ENCODE measurements at places on chromosomes 2 and 18. TPM values are rescaled to one million over a fixed set of nuclear protein-coding genes. Genes with fewer than 3 reads are reported as not detected.

GRCh38 chr2:29761278-29761677 is 160.1 kb downstream of the ALK start:
- no peak for DNase-seq
- no peaks in the 10 kb centered on the region for H3K4me1 ChIP-seq
- H3K27me3 ChIP-seq = no peaks in the 10 kb centered on the region
- no peak overlapping the region for H3K27ac ChIP-seq

DNA sequence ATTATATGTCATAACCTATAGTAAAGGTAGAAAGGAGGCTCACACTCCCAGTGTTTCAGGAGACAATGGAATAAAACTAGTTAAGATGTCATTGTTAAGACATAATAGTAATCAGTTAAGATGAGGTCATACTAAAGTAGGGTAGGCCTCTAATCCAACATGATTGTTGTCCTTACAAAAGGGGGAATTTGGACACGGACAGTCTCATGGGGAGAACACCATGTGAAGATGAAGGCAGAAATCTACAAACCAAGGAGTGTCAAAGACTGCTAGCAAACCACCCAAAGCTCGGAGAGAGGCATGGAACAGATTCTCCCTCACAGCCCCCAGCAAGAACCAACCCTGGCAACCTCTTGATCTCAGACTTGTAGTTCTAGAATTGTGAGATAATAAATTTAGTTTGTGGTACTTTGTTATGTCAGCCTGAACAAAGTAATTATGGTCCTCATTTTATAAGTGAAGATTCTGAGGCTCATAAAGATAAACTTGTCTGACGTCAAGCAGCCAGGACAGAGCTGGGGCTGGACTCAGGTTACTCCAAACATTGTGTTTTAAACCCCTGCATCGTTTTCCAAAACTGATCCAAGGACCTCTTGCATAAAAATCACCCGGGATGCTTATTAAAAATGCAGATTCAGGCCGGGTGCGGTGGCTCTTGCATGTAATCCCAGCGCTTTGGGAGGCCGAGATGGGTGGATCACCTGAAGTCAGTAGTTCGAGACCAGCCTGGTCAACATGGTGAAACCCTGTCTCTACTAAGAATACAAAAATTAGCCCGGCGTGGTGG is 47.8 kb downstream of the CCDC195 start:
- no peaks in the 10 kb centered on the region for H3K27me3 ChIP-seq
- no peak overlapping the region for H3K4me3 ChIP-seq
- peak overlapping the region; percentile 1 for H3K27ac ChIP-seq
- DNase-seq = no peak
- H3K36me3 ChIP-seq = no peaks in the 10 kb centered on the region
- H3K4me1 ChIP-seq = no peaks in the 10 kb centered on the region

- DNase-seq = no peak
- H3K4me3 ChIP-seq = no peak overlapping the region
- H3K36me3 ChIP-seq = no peaks in the 10 kb centered on the region
- H3K27me3 ChIP-seq = 0 out of 2 replicates have a peak, but pooled peaks cover 7% of the 10 kb centered on the region
- H3K4me1 ChIP-seq = no peaks in the 10 kb centered on the region
- no peak overlapping the region for H3K27ac ChIP-seq
Observed at GRCh38 chr2:29561628-29562027, 359.8 kb downstream of the ALK start.

DNA sequence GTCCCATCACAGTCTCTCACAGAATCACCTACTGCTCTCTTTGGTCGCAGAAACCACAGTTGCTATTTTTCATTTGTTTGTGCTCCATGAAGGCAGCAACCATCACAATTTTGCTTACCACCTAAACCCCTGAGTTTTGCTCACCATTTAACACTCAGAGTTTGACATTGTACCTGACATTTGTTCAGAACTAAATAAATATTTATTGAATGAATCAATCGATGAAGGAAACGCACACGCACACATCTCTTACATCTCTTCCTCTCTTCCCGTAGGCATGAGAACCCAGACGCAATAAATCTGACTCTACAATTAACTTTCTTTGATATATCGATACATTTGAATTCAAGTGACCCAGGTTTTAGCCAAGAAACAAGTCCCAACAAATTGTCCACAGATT is 105.5 kb upstream of the RNF152 start:
- H3K36me3 ChIP-seq = no peaks in the 10 kb centered on the region
- no peak overlapping the region for H3K27ac ChIP-seq
- no peaks in the 10 kb centered on the region for H3K4me1 ChIP-seq
- H3K27me3 ChIP-seq = no peaks in the 10 kb centered on the region

DNA sequence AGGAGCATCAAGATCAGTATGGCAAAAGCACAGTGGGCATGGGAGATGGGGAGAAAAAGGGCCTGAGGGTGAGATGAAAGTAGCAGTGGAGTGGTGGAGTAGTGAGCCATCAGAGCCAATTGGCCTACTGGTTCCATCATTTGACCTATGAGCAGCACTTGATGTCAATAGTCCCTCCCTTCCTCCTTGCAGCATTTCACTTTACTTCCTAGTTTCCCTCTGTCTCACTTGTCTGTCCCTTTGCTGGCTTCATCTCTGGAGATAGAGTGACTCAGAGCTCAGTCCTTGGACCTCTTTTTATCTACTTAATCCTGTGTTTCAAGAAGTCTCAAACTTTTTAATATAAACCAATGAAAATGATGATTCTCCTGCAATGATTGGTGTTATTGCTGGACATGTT is 32.1 kb downstream of the FBXO48 start:
- H3K4me1 ChIP-seq = no peaks in the 10 kb centered on the region
- DNase-seq = no peak
- H3K36me3 ChIP-seq = no peaks in the 10 kb centered on the region
- H3K27me3 ChIP-seq = no peaks in the 10 kb centered on the region
- no peak overlapping the region for H3K27ac ChIP-seq
- no peak overlapping the region for H3K4me3 ChIP-seq

- no peaks in the 10 kb centered on the region for H3K27me3 ChIP-seq
- no peak for DNase-seq
- H3K4me1 ChIP-seq = no peaks in the 10 kb centered on the region
- no peak overlapping the region for H3K4me3 ChIP-seq
- H3K27ac ChIP-seq = no peak overlapping the region
- H3K36me3 ChIP-seq = no peaks in the 10 kb centered on the region
Observed at GRCh38 chr2:76692908-76693307, 829.3 kb downstream of the LRRTM4 start.

GRCh38 chr18:77112747-77113092 is 19.9 kb downstream of the MBP start:
- no peak for DNase-seq
- no peaks in the 10 kb centered on the region for H3K36me3 ChIP-seq
- H3K27me3 ChIP-seq = no peaks in the 10 kb centered on the region
- no peak overlapping the region for H3K4me3 ChIP-seq
- H3K4me1 ChIP-seq = peaks cover 95% of the 10 kb centered on the region

DNA sequence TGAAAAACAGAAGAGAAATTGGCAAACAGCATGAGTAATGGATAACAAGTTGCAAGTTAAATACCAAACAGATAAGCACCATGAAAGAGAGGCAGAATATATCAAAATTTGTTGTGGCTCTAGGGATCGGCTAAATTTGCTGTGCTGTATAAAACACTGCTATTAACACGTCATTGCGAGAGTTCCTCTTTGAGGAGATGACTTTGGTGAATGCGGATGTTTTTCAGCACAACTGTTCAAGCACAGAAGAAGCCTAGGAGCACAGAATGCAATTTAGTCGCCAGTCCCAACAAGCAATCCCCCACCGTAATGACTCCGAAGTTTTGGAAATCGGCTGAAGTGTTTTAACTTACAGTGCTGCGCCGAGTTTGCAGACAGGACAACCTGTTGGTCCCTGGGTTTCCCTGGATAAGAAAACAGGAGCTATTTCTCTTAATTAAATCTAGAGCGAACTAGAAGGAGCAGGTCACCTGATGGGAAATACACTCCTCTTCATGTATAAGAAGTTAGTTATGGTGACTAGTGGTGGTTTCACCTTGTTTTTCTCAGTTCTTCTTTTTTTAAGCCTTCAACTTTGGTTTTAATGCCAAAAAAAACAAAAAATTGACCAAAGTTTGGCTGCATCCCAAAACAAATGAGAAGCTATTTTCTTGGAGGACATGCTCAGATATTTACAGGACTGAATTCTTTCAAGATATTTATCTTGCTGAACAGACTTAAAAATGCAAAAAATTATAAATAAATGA is 454.1 kb upstream of the SALL3 start:
- H3K4me1 ChIP-seq = no peaks in the 10 kb centered on the region
- H3K27ac ChIP-seq = no peak overlapping the region
- DNase-seq = no peak
- H3K4me3 ChIP-seq = no peak overlapping the region
- H3K27me3 ChIP-seq = no peaks in the 10 kb centered on the region

DNA sequence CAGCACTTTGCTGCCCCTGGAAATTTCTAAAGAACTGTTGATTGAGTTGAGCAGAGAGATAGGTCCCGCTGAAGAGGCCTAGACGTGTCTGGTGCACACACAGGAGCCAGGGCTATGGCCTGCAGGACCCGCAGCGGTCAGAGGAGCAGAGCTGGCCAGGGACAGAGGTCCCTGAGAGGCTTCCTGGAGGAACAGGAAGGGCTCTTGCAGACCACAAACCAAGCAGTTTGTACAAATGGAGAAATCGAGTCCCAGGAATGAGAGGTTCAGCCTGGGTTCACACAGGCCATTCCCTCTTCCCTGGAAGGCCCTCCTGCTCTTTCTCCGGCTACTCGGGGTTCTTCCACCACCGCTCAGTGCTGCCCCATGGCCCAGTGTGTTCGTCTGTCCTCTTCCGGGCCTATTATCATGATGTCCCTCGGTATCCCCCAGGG is 1.2 kb upstream of the BIN1 start:
- H3K4me3 ChIP-seq = peak overlapping the region; percentile 61
- peak overlapping the region; percentile 76 for H3K27ac ChIP-seq
- peaks cover 22% of the 10 kb centered on the region for H3K4me1 ChIP-seq
- no peaks in the 10 kb centered on the region for H3K27me3 ChIP-seq
- DNase-seq = no peak
- H3K36me3 ChIP-seq = peaks cover 2% of the 10 kb centered on the region

- H3K36me3 ChIP-seq = no peaks in the 10 kb centered on the region
- no peaks in the 10 kb centered on the region for H3K27me3 ChIP-seq
- H3K27ac ChIP-seq = no peak overlapping the region
- no peak for DNase-seq
Observed at GRCh38 chr18:76361219-76361618, 133.8 kb downstream of the ZNF516 start.

DNA sequence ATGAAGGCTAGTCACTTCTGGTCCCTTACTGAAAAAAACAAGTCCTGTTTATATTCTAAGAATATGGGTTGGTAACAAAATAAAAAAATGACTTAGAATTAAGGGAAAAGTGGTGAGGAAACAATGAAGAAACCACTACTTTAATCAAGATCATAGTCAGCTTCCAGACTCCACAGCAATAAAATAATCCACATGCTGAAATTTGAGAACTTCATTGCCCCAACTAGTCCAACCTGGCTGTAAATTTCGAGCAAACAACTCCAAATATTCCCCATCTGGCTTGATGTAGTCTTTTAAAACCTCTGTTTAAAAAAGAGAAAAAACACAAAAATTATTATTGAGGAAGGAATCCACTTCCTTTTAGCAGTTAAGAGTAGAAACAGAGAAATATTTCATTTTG is 32.5 kb downstream of the METTL4 start:
- no peak overlapping the region for H3K27ac ChIP-seq
- DNase-seq = no peak

DNA sequence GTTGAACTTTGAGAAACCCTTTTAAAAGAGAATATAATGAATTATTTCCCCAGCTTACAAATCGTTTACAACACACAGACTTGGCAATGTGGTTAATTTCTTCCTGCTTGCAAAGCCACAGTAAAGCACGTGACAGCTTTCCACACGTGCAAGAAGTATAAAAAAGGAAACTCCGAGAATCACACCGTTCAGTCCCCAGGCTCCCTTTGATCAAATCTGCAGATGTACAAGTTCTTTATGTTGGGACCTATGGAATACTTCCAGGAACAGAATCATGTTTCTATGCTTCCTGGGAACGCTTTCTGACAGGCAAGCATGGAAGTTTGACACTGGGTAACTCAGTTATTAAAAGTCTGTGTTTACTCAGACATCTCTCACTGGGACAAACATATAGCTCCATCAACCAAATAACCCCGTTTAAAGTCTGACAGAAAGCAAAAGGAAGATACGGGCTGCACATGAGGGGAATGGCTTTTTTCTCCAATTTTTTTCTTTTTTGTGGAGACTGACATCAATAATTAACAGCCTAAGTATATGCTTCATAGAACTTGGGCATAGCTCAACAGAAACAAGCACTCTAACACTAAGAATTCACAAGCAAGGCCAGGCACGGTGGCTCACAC is 134.8 kb downstream of the EIPR1 start:
- no peak for DNase-seq
- H3K36me3 ChIP-seq = no peaks in the 10 kb centered on the region
- H3K4me3 ChIP-seq = no peak overlapping the region
- no peaks in the 10 kb centered on the region for H3K27me3 ChIP-seq

GRCh38 chr2:20526160-20526559 is 79.3 kb downstream of the RHOB start:
- H3K27ac ChIP-seq = no peak overlapping the region
- DNase-seq = no peak
- H3K27me3 ChIP-seq = no peaks in the 10 kb centered on the region
- H3K36me3 ChIP-seq = no peaks in the 10 kb centered on the region

- no peak overlapping the region for H3K4me3 ChIP-seq
- peaks cover 3% of the 10 kb centered on the region for H3K27me3 ChIP-seq
- H3K27ac ChIP-seq = no peak overlapping the region
- DNase-seq = no peak
- H3K36me3 ChIP-seq = no peaks in the 10 kb centered on the region
- 0 out of 2 replicates have a peak, but pooled peaks cover 3% of the 10 kb centered on the region for H3K4me1 ChIP-seq
Observed at GRCh38 chr2:64273524-64274398, 129.5 kb upstream of the PELI1 start.

GRCh38 chr2:233118648-233119000 is 58.5 kb downstream of the INPP5D start:
- no peak for DNase-seq
- no peaks in the 10 kb centered on the region for H3K36me3 ChIP-seq
- H3K4me3 ChIP-seq = no peak overlapping the region
- H3K27me3 ChIP-seq = no peaks in the 10 kb centered on the region
- H3K4me1 ChIP-seq = no peaks in the 10 kb centered on the region

DNA sequence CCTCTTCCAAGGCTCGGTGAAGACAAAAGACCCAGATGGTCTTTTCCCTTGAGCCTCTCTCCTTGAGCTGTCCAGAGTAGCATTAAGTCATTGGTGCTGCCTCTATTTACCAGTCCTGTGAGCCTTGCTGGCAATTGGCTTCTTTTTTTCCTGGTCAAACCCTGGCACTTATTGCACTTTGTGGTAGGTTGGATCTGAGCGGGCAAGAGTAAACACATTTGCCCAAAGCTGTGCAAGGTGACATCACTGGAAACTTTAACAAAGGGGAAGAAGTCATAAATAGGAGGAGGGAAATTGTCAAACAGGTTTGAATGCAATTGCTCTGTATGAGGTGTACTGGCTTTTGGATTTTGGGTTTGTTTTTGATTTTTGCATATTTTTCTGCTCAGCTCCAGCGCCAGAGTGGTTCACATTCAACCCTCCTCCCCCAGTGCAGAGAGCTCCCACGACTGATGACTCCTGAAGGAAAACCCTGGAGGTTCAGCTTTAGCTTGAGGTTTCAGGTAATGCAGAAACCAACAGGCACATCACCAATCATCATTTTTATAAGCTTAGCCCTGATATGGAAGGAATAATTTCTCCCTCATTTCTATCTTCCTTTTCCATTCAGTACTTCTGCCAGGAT is 8.3 kb downstream of the KCNE4 start:
- no peaks in the 10 kb centered on the region for H3K36me3 ChIP-seq
- no peaks in the 10 kb centered on the region for H3K27me3 ChIP-seq
- no peak overlapping the region for H3K4me3 ChIP-seq
- no peak overlapping the region for H3K27ac ChIP-seq
- H3K4me1 ChIP-seq = no peaks in the 10 kb centered on the region
- no peak for DNase-seq

FOXI3 gene
- not detected for total RNA-seq

AP1S3 gene
- total RNA-seq = 66.3 TPM

MDH1B gene
- total RNA-seq = 0.85 TPM

ASXL3 gene
- 0.74 TPM for total RNA-seq

MEP1B gene
- 0.28 TPM for total RNA-seq
